ENCODE measurements at places on chromosomes 6 and 20. TPM values are rescaled to one million over a fixed set of nuclear protein-coding genes. Genes with fewer than 3 reads are reported as not detected.

OR2B6 gene
- 0.07 TPM for total RNA-seq

EBF4 gene
- total RNA-seq = 0.89 TPM

APOM gene
- total RNA-seq = 1.0 TPM

SMLR1 gene
- not detected for total RNA-seq

MATN4 gene
- not detected for total RNA-seq

HSPA1L gene
- total RNA-seq = 2.2 TPM

TFAP2D gene
- 0.46 TPM for total RNA-seq

PYGB gene
- total RNA-seq = 123 TPM

FAM184A gene
- 0.33 TPM for total RNA-seq

CAP2 gene
- 17.9 TPM for total RNA-seq

ZSCAN16 gene
- total RNA-seq = 2.2 TPM

PTCRA gene
- total RNA-seq = not detected

CGAS gene
- 3.3 TPM for total RNA-seq

TSHZ2 gene
- 3.1 TPM for total RNA-seq

UNC5CL gene
- 0.07 TPM for total RNA-seq

CLPSL1 gene
- total RNA-seq = not detected

C6orf58 gene
- total RNA-seq = not detected

DXO gene
- 15.1 TPM for total RNA-seq

ADTRP gene
- total RNA-seq = 9.0 TPM

GID8 gene
- total RNA-seq = 35.4 TPM

MYCT1 gene
- total RNA-seq = 6.0 TPM

CLVS2 gene
- total RNA-seq = not detected

VGLL2 gene
- not detected for total RNA-seq

TBXT gene
- total RNA-seq = not detected

HLA-B gene
- total RNA-seq = 693 TPM

HLA-DOA gene
- total RNA-seq = not detected

KHDC1L gene
- not detected for total RNA-seq

SLC39A7 gene
- 190 TPM for total RNA-seq

NNAT gene
- total RNA-seq = not detected

IL17A gene
- not detected for total RNA-seq

KCNK15 gene
- 4.8 TPM for total RNA-seq

TP53TG5 gene
- not detected for total RNA-seq

FNDC1 gene
- total RNA-seq = 0.46 TPM

BRD2 gene
- 93.0 TPM for total RNA-seq

GJA10 gene
- not detected for total RNA-seq
